HS-27A (cell line): ENCODE measurements at places on chromosomes 5 and 9.
A peak's percentile ranks its signal among the peaks of the same experiment; 100 is the strongest.

DNA sequence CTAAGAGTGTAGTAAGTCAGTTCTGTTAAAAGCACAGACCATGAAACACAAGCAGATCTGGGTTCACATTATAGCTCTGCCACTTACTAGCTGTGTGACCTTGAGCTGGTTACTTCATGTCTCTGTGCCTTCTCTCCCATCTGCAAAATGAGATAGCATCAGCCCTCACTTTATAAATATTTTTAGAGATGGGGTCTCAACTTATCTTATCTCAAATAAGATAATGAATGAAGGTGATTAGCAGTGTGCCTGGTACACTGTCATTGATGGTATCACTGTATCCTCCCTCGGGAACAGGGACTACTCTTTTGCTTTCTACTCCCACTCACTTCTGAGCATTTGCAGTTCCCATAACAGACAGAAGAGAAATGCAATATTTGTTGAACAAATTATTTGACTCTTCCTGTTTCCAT, 52.4 kb downstream of the GALNT10 start:
- DNase-seq = no peak

GRCh38 chr9:115730845-115731244, 422.7 kb upstream of the PAPPA start:
- no peak for DNase-seq

DNA sequence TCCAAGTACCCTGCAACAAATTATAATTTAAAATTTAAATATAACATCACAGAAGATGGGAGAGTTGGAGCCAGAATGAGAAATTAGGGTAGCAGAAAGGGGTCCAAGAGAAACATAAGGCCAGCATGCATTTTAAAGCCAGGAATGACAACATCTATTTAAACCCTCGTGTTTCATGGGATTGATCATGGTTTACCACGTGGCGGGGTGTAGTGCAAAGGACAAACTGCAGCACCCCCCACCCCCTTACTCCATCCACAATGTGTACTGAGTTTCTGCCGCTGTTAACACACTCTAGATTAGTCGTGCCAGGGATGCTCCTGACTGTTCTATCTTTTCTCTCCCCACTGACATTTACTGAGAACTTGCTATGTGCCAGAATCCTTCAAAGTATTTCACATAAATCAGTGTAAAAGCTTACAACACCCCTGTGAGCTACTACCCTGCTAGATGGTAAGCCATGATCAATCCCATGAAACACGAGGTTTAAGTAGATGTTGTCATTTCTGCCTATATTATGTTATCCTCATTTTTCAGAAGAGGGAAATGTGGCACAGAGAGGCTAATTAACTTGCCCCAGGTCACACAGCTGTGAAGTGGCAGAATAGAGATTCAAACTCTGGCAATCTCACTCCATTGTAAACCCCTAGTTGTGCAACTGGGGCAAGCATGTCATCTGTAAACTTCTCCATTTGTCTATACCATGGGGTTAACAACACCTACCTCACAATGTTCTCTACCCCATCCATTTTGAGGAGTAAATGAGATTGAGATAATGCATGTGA, 136.3 kb downstream of the ENTREP1 start:
- no peak for DNase-seq

DNA sequence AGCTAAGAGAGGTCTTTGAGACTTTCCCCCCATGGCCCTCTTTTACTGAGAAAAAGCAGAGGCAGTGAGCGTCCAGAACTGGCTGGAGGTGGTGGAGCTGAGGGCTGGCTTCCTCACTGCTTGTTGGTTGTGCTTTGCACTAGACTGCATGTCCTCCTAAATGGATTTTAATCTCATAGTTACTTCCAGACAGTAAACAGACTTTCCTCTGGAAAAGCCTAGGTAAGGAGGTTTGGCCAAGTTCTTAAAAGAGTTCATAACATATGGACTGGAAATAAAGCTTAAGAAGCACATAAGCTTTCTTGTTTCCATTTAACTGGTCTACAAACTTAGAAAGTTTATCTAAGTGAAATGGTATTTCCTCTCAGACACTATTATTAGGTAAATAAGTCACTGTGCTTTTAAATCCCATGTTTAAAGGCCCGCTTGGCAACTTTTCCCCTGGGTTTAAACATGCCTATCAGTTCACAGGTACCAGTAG, 2.0 kb downstream of the ASPN start:
- DNase-seq = no peak

- no peak for DNase-seq
Measured at GRCh38 chr5:180097926-180098325, 26.4 kb upstream of the RNF130 start.

DNA sequence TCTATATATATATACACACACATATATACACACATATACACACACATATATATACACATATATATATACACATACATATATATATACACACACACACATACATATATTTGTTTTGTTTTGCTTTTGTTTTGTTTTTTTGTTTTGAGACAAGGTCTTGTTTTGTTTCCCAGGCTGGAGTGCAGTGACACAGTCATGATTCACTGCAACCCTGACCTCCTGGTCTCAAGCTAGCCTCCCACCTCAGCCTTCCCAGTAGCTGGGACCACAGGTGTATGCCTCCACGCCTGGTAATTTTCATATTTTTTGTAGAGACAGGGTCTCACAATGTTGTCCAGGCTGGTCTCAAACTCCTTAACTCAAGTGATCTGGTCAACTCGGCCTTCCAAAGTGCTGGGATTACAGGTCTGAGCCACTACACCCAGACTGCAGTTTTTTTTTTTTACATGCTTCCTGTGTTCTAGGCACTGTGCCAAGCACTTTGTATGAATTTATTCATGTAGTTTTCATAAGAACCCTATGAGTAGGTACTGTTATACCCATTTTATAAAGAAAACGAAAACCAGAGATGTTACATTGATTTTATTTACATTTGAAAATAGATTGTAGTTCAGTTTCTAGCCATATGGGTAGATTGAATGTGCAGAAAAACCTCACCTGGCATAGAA, 120.7 kb downstream of the PBX3 start:
- no peak for DNase-seq

DNA sequence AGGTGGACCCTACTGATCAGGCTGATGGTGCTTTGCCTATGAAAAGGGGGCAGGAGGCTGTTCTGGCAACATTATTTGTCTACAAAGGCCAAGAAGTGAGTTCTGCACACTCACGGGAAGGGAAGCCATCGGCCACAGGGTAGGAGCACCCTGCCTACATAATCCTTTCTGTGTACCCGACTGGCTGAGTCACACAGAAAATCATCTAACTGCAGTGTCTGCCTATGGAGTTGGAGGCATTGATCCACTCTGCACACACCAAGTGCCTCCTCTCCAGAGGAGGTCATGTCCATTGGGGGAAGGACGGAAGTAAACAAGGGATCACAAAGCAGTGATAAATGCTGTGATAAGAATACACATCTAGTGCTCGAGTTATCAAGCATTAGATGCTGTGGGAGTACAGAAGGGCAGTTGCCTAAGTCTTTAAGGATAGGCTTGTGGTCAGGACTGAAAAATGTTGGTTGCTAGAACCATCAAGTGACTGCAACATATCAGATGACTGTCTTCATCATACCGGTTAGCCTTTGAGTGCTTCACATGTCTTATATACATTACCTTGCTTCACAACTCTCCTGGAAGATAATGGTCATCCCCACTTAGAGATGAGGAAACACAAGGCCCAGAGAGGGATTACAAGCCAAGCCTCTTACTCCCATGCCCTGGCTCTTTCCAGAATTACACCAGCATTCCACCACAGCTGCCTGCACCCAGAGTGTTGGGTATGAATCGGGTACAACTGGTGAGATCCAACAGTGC, 1.3 kb upstream of the SLC2A8 start:
- DNase-seq = no peak

GRCh38 chr9:113274474-113275156, 757 bp downstream of the CDC26 start:
- DNase-seq = peak; percentile 17

DNA sequence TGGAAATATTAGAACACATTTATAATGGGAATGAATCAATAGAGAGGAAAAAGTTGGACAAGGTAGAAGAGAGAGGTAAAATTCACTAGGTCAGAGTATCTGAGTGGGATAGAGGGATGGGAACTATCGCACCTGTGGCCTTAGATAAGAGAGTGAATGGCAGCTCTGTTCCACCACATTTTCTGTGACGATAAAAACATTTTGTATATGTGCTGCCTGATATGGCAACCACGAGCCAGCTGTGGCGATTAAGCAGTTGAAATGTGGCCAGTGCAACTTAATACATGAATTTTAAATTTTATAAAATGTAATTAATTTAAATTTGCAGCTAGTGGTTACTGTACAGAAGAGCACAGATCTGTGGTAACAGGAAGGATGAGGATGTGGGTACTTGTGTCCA, 46.7 kb downstream of the ZNF354A start:
- DNase-seq = no peak
